ENCODE measurements at places on chromosomes 13 and 19. TPM values are rescaled to one million over a fixed set of nuclear protein-coding genes. Genes with fewer than 3 reads are reported as not detected.

DNA sequence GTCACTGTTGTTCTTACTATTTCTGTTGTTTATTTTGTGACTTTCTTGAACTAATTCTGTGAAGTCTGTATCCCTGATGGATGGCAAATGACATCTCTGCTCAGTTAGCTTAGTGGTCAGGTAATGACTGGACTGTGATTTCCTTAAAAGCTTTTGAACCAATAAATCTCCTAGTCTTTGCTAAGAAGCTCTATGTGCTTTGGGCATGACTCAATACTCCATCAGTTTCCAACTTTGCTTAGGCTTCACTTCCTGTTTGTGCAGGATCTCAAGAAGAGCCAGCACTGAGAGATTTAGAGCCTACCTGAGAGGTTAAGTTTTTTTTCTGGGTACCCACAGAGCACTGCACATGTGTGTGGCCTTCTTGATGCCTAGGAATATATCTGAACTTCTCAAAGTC lies 329.7 kb upstream of the HTR2A start:
- H3K4me1 ChIP-seq, result no peaks in the 10 kb centered on the region
- H3K36me3 ChIP-seq, result no peaks in the 10 kb centered on the region
- H3K27me3 ChIP-seq, result no peaks in the 10 kb centered on the region

- no peak overlapping the region for H3K4me3 ChIP-seq
- H3K4me1 ChIP-seq, result peaks cover 2% of the 10 kb centered on the region
- no peaks in the 10 kb centered on the region for H3K27me3 ChIP-seq
- peak; percentile 40 for DNase-seq
- no peaks in the 10 kb centered on the region for H3K36me3 ChIP-seq
- peak overlapping the region; percentile 78 for H3K27ac ChIP-seq
Measured at GRCh38 chr19:51507192-51507591, 5.6 kb upstream of the SIGLEC12 start.

DNA sequence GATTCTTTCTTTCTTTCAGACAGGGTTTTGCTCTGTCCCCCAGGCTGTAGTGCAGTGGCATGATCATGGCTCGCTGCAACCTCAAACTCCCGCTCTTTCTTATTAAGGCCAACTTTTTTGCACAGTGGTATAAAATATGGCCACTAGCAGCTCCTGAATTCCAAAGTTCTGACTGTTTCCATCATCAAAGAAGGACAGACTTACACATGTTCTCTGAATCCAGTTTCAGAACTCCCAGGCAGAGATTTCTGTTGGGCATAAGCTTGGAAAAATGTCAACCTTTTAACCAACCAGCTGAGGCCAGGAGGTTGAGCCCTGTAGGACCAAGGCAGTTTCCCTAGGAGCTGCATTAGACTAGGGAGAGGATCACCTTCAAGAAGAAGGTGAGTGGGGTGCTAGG lies 184.1 kb downstream of the HS6ST3 start:
- H3K4me3 ChIP-seq, result no peak overlapping the region
- H3K27ac ChIP-seq, result peak overlapping the region; percentile 1
- H3K27me3 ChIP-seq, result no peaks in the 10 kb centered on the region
- H3K4me1 ChIP-seq, result peaks cover 27% of the 10 kb centered on the region
- H3K36me3 ChIP-seq, result no peaks in the 10 kb centered on the region

DNA sequence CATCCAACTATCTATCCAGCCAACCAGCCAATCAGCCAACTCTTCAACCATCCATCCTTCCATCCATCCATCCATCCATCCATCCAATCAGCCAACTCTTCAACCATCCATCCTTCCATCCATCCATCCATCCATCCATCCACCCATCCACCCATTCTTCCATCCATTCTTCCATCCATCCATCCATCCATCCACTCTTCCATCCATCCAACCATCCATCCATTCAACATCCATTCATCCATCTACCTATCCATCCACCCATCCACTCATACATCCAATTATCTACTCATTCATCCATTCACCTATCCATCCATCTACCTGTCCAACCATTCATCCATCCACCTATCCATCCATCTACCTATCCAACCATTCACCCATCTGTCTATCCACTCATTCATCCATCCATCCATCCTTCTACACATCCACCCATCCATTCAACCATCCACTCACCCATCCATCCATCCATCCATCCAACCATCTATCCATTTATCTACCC lies 9.4 kb downstream of the ARHGEF18 start:
- no peaks in the 10 kb centered on the region for H3K36me3 ChIP-seq
- H3K4me1 ChIP-seq, result no peaks in the 10 kb centered on the region
- no peak overlapping the region for H3K27ac ChIP-seq
- no peak for DNase-seq
- H3K27me3 ChIP-seq, result no peaks in the 10 kb centered on the region

GRCh38 chr19:3725121-3725520 lies 16.9 kb downstream of the TJP3 start:
- no peak overlapping the region for H3K4me3 ChIP-seq
- no peak for DNase-seq
- peaks cover 2% of the 10 kb centered on the region for H3K36me3 ChIP-seq
- H3K27ac ChIP-seq, result no peak overlapping the region
- no peaks in the 10 kb centered on the region for H3K4me1 ChIP-seq

DNA sequence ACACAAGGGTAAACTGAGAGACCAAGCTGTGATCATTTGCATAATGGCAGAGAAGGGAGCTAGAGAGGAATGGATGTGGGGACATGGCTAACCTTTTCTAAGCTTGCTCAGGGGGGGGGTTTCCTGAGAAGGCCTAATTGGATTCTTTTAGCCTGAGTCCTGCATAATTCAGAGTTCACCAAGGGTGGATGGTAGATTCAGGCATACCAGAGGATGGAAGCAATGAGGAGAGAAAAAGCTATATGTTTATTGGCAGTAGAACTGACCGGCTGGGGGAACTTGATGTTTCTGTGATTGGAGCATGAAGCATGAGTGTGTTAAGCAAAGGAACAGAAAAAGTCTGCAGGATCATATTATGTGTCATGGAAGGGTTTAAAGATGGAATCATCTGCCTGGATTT lies 65.9 kb upstream of the KLF12 start:
- no peak for DNase-seq
- H3K4me3 ChIP-seq, result no peak overlapping the region
- no peaks in the 10 kb centered on the region for H3K36me3 ChIP-seq

GRCh38 chr13:50512474-50513299 lies 330.8 kb downstream of the DLEU7 start:
- H3K4me3 ChIP-seq, result no peak overlapping the region
- peak; percentile 68 for DNase-seq
- H3K4me1 ChIP-seq, result peaks cover 10% of the 10 kb centered on the region
- H3K27me3 ChIP-seq, result no peaks in the 10 kb centered on the region

Gene ZNF57
- 15.9 TPM for polyA plus RNA-seq

DNA sequence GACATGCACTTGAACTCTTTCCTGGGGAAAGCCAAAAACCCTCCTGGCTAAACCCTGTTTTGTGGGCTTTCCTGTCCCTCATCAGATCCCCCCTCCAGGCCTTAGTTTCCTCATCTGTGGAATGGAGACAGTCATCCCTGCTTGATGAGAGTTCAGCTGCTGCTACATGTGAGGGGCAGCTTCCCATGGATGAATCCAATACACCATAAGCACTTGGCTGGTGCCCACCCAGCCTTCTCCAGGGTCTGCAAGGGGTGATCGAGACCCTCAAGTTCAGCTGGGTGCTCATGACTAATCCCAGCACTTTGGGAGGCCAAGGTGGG lies 21.6 kb downstream of the IL12RB1 start:
- H3K27ac ChIP-seq, result no peak overlapping the region
- no peaks in the 10 kb centered on the region for H3K27me3 ChIP-seq
- H3K4me3 ChIP-seq, result no peak overlapping the region
- no peaks in the 10 kb centered on the region for H3K4me1 ChIP-seq
- H3K36me3 ChIP-seq, result no peaks in the 10 kb centered on the region

DNA sequence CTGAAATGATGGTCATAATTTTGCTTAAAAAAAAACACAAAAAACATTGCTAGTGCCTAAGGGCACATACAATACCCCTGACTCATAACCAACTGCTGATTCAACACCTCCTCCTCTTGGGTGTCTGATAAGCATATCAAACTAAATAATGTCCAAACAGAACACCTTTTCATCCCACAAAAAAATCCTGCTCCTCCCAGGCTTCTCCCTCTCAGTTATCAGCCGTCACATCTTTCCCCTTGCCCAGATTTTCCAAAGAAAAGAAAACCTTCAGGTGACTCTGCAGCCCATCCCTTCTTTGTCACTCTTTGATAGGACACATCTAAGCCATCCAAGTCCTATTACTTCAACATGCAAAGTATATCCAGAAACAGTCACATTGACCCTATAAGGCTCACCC lies 46.9 kb downstream of the ABCC4 start:
- H3K27ac ChIP-seq, result no peak overlapping the region
- no peaks in the 10 kb centered on the region for H3K27me3 ChIP-seq
- no peaks in the 10 kb centered on the region for H3K36me3 ChIP-seq
- no peak for DNase-seq

DNA sequence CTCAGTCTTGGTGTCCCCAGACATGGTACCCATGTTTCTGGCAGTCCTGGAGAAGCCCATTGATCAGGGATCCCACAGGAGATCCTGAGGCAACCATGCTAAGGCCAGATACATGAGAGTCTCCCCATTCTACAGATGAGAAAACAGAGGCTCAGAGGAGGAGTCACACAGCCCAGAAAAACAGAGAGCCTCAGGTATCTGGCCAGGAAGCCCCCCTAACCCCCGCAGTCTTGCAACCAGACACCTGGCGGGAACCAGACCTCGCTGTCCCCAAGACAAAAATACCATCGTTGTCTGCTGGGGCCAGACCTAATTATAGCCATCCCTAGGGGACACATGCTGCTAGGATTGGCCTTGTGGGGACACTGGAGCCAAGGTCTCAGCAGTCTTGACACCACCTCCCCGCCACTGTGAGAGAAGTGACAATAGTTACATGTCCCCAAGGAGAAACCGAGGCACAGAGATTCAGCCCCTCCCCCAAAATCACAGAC lies 1.6 kb upstream of the PDE4C start:
- H3K36me3 ChIP-seq, result no peaks in the 10 kb centered on the region
- H3K4me3 ChIP-seq, result no peak overlapping the region
- peaks cover 21% of the 10 kb centered on the region for H3K4me1 ChIP-seq

Gene ELF1
- polyA plus RNA-seq, result 40.8 TPM

Gene DIAPH3
- polyA plus RNA-seq, result 3.7 TPM

DNA sequence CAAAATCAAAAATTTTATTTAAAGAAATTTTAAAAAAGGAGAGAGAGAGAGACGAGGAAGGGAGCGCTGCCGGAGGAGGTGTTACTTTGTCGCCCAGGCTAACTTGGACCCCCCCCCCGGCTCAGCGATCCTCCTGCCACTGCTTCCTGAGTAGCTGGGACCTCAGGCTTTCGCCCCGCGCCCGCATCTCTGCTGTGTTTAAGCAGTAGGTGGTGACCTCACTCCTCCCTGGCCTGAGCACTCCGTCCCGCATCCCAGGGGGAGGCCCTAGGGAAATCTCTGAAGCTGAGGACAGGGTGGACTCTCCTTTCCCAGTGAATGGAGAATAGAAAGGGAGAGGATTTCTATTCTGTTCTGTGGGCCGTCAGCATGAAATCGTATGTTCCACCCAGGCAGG lies 485 bp upstream of the ZNF845 start:
- no peak for DNase-seq
- H3K36me3 ChIP-seq, result peaks cover under 1% of the 10 kb centered on the region
- H3K27ac ChIP-seq, result peak overlapping the region; percentile 83
- H3K4me3 ChIP-seq, result peak overlapping the region; percentile 35

DNA sequence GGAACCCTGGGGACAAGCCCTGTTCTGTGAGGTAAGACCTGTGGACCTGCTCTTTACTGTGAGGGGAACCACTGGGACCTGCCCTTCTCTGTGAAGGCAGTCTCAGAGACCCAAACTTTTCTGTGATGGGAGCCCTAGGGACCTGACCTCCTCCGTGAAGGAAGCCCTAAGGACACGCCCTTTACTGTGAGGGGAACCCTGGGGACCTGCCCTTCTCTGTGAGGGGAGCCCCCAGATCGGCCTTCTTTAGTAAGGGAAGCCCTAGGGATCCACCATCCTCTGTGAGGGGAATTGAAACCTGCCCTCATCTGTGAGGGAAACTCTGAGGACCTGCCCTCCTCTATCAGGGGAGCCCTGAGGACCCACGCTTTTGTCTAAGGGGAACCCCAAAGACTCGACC lies 343.5 kb downstream of the UQCRFS1 start:
- H3K27me3 ChIP-seq, result no peaks in the 10 kb centered on the region
- H3K27ac ChIP-seq, result no peak overlapping the region
- DNase-seq, result no peak
- no peaks in the 10 kb centered on the region for H3K4me1 ChIP-seq
- no peak overlapping the region for H3K4me3 ChIP-seq
- no peaks in the 10 kb centered on the region for H3K36me3 ChIP-seq

GRCh38 chr13:31138515-31138914 lies 23.2 kb downstream of the HSPH1 start:
- H3K27ac ChIP-seq, result no peak overlapping the region
- H3K27me3 ChIP-seq, result no peaks in the 10 kb centered on the region
- peaks cover 12% of the 10 kb centered on the region for H3K36me3 ChIP-seq
- no peak overlapping the region for H3K4me3 ChIP-seq

Gene ZBTB45
- 11.4 TPM for polyA plus RNA-seq

DNA sequence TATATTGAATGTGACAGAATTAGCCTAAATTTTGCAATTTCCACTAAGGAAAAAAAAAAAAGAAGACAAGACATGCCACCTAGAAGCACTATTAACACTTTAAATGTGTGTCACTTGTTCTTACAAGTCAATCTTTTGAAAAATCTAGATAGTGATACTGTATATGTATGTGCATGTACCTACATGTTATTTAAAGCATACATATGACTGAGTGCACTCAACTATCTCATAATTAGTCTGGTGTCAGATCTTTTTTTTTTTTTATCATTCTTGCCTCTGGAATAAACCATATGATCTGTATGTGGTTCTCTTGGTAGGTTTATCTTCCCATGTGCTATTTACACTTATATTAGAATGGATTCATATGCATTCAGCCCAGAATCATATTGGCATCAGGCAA lies 62.3 kb downstream of the FOXO1 start:
- H3K27ac ChIP-seq, result no peak overlapping the region
- no peaks in the 10 kb centered on the region for H3K36me3 ChIP-seq
- DNase-seq, result no peak
